Activated T-helper 1 cell treated with anti-CD3 and anti-CD28 coated beads, Interleukin-12 subunit alpha, Interleukin-12 subunit beta, Interleukin-2, Interleukin-4 antibody, amounts not matched to agents 30 ng/mL and 10 ng/mL and 1 ng/mL, durations not matched to agents 14 hours and 24 hours and 36 hours (primary cell): ENCODE measurements at places on chromosomes 5 and 9. TPM values are rescaled to one million over a fixed set of nuclear protein-coding genes. Genes with fewer than 3 reads are reported as not detected.

UGCG gene
- total RNA-seq, result 22.6 and 22.9 TPM in 2 replicates

DNA sequence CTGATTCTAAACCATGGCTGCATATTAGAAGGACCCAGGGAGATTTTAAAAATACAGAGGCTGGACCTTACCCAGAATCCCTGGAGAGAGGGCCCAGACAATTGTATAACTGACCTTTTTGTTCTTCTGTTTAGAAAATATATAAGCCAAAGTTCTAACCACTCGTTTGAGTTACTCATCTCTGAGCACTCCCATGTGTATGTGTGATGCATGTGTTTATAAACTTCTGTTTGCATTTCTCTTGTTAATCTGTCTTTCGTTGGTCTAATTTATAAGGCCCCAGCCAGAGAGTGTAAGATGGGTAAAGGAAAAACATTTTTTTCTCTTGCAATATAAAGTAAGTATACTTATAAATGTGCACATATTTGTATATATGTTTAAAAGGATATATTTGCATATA lies 443.9 kb downstream of the ZNF608 start:
- DNase-seq, result no peak

- DNase-seq, result no peak
Observed at GRCh38 chr9:113636165-113636564, 172.6 kb downstream of the RGS3 start.

FST gene
- 0.17 and 0.31 TPM in 2 replicates for total RNA-seq

DNA sequence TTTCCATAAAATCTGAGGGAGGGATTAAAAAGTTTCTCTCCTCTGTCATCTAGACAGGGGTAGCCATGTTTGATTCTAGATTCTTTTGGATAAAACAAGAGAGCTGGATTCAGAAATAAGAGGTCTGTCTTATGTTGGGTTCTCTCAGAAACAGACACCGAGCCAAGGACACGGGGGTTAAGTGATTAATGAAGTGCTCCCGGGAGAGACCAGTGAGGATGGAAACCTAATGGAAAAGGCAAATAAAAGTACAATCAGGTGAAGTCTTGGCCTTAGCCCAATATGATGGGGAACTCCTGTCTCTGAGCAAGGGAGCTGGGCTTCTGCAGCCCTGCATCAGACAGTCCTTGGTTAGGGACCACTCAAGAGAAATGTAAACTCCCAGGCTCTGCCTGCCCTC lies 308.8 kb upstream of the PANK3 start:
- no peak for DNase-seq

DNA sequence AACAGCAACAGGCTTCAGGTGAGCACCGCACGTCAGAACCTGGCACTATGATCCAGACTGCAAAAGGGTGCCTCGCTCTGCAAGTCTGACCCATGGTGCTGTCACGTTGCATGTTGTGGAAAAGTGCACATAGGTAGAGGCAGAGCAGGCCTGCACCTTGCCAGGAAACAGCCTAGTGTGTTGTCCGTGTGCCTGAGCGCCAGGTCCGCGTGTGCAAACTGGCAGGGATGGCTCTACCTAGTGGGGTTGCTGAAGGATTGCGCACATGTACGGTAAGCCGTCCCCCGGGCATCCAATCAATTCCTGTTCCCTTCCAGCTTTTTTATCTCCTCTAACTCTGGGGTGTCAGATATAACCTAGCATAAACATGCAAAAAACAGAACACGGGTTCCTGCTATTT lies 219.5 kb downstream of the NXNL2 start:
- no peak for DNase-seq
